ENCODE measurements at places on chromosomes 7 and 10.

GRCh38 chr10:34966451-34966850, 123.7 kb downstream of the CUL2 start:
- no peak for DNase-seq

DNA sequence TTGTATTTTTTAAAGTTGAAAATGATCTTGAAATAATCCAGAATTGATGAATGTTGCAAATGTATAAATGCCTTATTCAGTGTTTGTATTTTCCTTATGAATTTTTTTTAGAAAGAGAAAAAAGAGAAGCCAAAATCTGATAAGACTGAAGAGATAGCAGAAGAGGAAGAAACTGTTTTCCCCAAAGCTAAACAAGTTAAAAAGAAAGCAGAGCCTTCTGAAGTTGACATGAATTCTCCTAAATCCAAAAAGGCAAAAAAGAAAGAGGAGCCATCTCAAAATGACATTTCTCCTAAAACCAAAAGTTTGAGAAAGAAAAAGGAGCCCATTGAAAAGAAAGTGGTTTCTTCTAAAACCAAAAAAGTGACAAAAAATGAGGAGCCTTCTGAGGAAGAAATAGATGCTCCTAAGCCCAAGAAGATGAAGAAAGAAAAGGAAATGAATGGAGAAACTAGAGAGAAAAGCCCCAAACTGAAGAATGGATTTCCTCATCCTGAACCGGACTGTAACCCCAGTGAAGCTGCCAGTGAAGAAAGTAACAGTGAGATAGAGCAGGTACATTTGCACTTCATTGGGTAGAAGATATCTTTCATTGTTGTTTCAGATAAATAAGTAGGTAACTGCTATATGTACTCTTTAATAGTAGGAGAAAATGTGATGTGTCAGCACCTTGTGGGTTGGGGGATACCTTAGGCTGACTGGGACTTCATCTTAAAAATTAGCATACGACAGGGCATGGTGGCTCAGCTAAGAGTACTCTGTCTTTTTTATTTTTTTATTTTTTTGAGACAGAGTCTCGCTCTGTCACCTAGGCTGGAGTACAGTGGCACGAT, 3.9 kb downstream of the DDX21 start:
- DNase-seq: no peak

DNA sequence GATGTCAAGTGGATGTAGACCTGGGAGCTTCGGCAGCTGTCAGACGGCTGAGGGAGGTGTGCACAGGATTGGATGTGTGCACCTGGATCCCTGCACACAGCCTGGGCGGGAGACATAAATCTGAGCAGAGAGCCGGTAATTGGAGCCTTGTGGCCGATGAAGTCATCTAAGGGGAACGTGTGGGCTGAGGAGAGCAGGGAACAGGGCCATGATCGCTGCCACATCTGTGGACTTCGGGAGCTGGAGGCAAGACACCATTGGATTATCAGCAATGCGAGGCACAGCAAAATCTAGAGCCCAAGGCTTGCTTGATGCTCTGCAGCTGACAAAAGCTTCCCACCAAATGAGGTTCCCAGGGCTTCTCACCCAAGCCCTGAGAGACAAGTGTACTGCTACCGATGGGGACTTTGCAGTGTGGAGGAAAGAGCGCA, 147.7 kb downstream of the PTPN20 start:
- no peak for DNase-seq

GRCh38 chr7:40887099-40887498, 752.3 kb downstream of the SUGCT start:
- no peak for DNase-seq

DNA sequence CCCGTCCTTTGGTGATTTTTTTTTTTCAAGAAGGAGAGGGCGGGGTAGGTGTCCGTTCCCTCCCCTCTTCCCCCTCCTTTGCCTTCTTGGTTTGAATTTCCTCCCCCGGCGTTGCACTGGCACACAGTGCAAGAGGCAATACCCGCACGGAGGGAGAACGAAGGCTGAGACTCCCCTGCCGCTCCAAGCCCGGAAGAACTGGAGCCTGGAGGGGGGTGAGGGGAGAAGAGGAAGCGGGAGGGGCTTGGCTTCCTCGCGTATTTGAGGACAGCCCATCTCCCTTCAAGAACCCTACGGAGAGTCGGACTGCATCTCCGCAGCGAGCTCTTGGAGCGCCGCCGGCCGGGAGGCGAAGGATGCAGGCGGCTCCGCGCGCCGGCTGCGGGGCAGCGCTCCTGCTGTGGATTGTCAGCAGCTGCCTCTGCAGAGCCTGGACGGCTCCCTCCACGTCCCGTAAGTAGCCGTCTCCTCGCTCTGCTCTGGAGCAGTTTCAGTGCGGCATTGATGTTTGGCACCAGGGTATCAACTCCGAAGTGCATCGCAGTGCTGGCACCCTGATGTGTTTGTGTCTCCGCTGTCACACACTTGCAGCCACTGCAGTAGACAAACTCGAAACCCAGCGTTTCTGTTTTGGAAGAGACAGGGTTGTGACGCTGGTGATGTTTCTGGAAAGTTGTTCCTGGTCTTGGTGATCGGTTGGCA, at the start of gene CNTNAP2:
Gene CNTNAP2 (plus strand): TSS at position 281 of the 702 bp plus-strand sequence. CDS start 76 bp downstream, at position 357.
- no peak for DNase-seq

DNA sequence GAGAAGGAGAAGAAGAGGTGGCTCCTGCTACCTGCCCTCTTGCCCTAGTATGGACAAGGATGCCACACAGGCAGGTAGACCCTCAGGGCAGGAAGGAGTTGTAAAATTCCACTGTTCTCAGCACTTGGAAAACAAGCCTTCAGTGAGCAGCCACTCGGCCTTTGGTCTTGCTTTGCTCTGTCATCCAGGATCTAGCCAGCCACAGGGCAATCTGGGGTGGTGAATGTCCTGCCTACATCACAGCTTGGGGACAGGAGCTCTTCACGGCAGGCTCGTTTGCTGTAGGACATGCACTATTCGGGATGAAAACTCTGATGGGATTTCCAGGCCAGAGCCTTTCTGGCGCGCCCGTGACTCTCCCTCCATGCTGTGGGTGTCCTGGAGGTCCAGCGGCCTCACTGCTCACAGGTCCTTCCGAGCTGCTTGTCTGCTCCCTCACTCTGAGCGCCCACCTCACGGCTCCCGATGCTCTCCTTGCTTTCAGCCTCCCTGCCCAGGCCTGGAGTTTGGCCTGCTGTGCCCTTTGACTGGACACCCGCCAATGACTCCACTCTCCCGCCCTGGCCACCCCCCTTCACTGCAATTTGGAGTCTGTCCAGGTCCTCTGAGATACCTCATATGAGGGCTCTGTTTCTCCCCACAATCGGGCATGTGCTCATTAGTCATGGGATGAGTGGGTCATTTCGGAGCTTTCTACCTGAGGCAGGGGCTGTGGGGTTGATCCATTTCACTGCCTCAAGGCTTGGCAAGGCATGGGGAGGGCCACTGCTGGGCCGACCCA, 227.2 kb upstream of the GRB10 start:
- no peak for DNase-seq

- DNase-seq: no peak
Measured at GRCh38 chr10:57624856-57625592, 642.7 kb downstream of the IPMK start.

- no peak for DNase-seq
Measured at GRCh38 chr7:92200791-92201190, 21.8 kb upstream of the LRRD1 start.

DNA sequence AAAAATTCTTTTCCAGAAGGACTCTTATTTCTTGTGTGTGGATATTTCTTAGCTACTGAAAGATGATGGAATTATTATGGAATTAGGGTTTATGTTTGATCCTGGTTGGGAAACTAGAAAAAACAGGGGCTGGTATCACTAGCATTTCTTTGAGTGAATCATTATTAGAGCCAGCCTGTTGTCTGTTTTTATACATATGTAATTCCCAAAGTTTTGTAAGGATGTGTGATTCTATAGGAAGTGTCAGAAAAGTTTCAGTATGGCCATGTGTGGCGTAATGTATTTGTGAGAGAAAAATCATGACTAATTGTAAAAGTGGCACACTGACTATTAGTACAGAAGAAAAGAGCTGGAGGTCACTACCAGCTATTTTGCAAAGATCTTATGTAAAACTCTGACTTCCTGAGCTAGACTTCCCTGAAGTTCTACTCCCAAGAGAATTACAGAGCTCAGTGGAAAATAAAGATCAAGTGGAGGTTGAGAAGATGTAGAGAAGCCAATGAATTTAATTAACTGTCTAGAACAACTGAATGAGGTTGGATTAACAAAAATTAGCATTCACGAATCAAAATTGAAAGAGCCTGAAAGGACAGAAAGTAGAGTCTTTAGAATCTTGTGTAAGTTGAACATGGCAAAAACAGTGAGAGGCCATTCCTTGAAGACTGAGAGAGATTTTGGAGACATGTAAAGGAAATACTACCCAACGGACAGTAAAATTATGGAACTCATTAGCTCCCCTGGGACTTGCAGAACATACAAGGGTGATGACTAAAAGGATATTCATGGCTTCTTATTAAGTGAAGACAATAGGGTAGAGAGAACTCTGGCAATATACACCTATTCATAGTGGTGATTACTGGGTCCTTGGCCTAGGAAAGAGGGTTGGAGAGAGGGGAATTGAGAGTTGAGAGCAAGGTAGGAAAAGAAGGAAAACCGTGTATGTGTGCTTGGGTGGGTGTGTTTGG, 12.5 kb downstream of the ZNF365 start:
- DNase-seq: no peak

GRCh38 chr7:84336766-84337165, 142.2 kb upstream of the SEMA3A start:
- DNase-seq: no peak

GRCh38 chr7:29170781-29171180, 23.8 kb upstream of the CHN2 start:
- no peak for DNase-seq

DNA sequence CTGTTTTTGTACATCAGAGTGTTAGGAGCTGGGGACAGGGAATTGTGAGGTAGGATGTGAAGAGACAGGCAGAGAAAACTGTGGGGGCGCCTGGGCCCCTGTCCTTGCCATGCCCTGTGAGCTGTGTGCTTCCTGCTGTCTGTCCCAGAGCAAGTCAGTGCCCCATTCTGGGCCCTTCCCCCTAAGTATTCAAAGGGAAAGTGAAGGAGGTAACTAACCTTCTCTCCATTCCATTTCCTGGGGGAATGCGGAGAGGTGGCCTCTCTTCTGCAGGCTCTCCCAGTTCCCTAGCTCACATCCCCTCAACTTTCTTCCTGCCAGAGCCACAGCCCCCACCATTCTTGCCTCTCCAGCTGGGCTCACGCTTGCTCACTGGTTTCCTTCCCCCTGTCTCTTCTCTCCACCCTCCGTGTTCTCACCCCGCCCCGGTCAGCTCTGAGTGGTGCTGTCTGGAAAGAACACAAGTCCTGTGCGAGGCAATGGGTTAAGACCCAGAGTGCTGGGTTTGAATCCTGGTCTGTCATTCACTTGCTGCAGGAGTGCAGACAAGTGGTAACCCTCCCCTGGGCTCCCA, 9.7 kb upstream of the VSIR start:
- no peak for DNase-seq

- DNase-seq: no peak
Measured at GRCh38 chr10:128062331-128062880, 63.8 kb downstream of the MKI67 start.

DNA sequence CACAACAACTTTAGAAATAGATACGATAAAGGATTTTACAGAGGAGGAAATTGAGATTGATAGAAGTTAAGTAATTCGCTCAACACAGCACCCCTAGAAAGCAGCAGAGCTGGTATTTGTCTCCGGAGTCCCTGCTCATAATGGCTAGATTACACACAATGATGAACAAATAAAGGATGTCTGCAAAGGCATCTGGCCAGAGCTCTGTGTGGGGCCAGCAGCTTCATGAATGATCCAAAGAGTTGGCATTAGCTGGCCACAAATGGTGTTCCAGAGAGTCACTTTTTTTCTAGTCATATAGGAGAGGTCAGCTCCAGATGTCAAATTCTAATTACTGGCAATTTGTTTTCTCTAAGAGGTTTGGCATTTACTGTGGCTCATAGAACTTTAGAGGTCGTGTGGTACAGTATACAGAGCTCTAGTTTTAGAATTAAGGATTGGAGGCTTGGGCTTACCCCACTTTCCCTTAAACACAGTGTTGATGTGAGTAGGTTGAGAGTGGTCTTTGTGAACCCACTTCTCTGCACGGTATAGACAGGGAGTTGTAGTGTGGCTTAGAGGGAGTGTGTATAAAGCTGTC, 186.2 kb downstream of the BICC1 start:
- DNase-seq: no peak

GRCh38 chr10:124756156-124756903, 12.2 kb upstream of the FAM53B start:
- DNase-seq: no peak

- DNase-seq: no peak
Measured at GRCh38 chr10:126058507-126058906, 162.1 kb downstream of the FANK1 start.

DNA sequence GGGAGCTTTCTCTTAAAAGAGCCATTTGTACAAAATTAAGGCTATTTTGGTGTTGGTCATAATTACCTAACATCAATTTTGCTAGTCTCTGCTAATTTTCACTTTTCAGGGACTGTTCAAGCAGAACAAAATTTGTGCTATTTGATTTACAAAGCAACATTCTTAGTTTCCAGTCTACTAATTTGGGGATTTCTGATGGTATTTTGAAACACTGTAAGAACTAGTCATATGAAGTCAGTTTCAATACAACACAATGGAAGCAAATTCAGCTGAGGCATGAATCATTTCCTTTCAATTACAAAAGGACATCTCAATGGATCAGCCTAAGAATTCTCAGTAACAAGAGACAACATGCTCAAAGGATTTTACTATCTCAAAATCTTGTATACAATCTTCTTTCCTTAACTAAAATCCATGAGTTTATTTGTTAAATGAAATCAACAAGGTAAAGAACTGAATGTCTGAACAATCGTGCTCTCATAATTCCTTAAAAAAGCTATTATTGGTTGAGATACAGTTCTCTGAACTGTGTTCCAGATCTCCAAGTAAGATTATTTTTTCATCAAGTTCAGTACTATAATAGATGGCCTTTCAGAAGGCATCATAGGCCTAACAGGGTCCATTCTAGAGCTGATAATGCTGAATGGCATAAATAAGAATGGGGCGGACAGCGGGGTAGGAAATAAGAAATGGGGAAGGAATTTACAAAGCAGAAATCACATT, 144.6 kb downstream of the NRCAM start:
- no peak for DNase-seq

DNA sequence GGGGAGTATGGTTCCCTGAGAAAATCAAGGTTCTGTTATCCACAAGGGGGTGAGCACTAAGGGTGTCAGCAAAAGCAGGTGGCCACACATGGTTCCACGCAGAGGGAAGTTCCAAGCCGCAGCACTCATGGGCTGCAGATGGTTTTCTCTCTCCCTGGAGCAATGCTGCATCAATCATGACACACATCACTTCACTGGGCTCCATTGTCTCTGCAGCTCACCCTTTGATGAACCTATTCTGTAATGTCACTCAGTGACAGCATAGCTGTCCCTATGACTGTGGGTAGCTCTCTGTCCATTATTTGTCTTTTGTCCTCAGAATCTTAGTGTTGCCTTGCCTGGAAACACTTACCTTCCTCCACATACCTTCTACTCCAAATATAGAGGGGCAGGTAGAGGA, 34.8 kb downstream of the LRRC18 start:
- no peak for DNase-seq
